ENCODE measurements at places on chromosomes 5 and 9. TPM values are rescaled to one million over a fixed set of nuclear protein-coding genes. Genes with fewer than 3 reads are reported as not detected.
A peak's percentile ranks its signal among the peaks of the same experiment; 100 is the strongest.

- DNase-seq, result peak; percentile 56
Measured at GRCh38 chr5:219460-219863, 1.3 kb downstream of the SDHA start.

Gene EIF4E1B
- not detected for total RNA-seq

- no peak for DNase-seq
Measured at GRCh38 chr5:172855597-172856292, 21.7 kb downstream of the ERGIC1 start.

Gene RNF183
- not detected for total RNA-seq

DNA sequence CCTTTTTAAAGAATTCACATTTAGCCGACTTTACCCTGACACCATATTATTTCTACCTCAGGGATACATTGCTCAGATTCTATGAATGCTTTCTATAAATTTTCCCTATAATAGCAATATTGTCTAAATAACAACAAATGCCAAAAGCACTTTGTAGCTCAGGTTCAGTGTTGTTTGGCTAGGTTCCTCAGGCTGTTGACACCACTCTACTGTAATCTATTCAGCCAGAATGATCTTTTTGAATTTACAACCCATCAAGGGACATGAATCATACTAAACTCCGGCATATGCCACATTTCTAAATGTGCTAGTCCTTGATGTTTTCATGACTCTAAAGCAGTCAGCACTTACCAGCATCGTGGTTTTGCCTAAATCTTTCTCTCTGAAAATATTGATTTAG is 641.5 kb upstream of the CDH10 start:
- DNase-seq, result no peak

DNA sequence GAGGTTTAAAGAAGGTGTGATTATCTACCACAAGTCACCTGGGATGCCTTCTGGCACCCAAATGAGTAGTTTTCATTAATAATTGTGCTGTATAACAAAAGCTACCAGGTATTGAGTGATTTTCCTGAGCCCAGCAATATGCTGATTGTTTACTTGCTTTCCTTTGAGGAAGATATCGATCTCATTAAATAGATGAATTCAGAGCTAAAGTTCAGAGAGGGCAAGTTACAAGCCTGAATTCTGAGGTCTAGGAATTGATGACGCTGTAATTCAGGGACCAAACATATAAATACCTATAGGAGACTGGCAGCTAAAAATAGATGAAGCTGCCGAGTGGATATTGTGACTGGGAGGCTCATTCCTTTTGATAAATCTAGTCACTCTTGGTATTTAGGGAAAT is 1.1 kb downstream of the ERCC6L2 start:
- DNase-seq, result peak; percentile 78

DNA sequence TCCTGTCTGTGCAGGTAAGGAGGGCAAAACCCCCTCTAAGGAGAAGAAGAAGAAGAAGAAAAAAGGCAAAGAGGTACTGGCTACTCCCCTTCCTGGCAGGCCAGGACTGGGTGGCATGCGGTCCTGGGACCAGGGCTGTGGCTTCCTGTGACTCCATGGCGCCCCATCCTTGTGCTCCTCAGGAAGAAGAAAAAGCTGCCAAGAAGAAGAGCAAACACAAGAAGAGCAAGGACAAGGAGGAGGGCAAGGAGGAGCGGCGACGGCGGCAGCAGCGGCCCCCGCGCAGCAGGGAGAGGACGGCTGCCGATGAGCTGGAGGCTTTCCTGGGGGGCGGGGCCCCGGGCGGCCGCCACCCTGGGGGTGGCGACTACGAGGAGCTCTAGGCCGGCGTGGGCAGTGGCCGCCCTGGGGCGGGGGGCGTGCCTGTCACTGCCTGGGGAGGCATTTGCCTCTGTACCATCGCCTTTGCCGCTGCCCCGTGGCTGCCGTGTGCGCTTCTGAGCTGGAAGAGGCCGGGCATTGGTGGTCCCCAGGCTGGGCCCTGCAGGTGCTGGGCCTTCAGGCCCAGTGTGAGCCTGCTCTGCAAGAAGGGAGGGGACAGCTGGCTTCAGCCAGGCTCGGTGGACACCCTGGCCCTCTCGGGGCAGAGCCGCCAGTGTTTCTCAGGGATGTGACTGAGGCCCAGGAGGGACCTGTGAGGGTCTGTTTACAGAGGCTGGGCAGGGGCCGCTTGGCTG is 2.0 kb upstream of the AJM1 start:
- no peak for DNase-seq

Gene CCDC183
- total RNA-seq, result 1.6 TPM

DNA sequence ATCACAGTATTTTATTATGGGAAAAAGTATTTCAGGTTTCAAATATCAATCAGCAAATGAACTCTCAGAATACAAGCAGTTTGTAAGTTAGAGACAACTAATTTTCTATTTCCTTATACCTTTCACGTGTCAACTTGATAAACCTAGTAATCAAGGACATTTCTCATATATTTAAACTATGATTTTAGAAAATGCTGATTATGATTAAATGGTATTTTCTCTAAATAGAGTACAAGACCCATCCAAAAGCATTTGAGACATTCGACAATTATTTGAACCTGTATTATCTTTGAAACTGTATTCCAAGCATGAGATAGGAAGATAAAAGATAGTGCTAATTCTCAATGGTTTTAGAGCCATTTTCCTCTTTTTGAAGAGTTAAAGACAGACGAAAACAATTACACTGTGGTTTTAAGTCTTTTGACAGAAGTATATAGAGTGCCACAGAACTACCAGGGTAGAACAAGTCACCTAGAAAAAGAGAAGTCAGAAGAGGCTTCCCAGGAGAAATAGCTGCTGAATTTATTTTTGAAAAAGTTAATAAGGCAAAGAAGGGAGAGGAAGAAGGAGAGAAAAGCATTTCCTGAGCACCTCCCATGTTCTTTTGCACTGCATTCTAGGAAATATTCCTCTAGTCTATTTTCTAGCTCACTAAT is 5.6 kb downstream of the MEIKIN start:
- DNase-seq, result no peak

DNA sequence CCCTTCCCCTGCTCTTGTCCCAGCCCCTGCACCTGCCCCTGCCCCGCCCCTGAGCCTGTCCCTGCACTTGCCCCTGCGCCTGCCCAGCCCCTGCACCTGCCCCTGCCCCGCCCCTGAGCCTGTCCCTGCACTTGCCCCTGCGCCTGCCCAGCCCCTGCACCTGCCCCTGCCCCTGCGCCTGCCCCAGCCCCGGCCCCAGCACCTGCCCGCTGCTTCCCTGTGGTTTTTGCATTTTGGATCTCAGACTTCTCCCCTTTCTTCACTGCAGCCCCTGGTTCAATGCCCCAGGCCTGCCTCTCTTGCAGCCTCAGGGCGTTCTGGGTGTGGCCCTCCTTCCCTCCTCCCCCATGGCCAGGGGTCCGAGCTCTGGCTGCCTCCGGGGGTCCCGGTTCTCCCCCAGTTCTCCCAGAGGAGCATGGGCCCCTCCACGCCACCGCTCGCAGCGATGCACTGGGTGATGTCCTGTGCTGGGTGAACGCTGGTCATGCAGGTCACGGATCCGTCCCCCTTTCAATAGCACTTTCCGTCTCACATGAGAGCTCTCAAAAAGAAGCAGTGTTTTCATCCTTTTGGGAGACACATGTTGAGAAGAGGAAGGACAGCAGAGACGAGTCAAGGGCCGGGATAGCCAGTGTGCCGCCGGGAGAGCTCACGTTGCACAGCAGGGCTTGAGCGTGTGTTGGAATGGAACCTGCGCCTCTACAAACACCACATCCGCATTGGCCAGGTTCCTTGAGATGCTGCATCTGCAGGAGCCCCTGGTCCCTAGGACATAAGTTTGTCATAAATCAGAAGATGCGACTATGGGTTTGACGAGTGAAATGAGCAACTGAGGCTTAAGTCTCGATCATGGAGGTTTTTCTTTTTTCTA is 44.0 kb upstream of the IRX4 start:
- DNase-seq, result no peak

DNA sequence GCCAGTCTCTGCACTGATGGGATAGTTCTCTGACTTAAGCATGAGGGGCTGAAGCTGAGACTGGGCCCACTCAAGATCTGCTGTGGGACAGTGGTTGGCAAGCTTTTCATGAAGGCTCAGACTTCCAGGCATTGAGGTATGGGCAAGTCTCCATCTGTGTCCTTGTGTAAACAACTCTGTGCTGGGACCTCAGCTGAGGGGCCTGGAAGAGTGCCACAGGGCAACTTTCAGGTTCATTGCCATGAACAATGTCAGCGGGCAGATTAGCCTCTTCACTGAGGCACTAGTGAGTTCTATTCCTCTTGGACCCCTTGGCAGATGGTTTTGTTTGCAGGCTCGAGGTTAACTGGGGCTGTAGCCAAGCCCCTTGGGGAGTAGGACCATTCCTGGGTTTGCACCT is 127.1 kb downstream of the MRPS30 start:
- no peak for DNase-seq

DNA sequence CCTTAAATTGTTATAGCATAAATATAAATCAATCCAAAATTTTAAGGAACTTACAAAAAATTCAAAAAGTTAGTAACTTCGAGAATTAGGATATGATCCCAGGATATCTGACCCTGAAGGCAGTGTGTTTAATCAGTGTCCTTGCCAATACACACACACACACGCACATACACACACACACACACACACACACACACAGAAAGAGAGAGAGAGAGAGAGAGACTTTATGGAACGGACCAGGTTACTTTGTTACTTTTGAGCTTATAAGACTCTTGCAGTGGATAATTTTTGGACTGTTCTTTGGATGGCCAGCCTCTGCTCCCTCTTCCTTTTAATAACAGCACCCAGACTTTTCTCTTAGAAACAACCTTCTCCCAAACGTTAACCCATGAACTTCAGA is 322.9 kb downstream of the NFIB start:
- no peak for DNase-seq

DNA sequence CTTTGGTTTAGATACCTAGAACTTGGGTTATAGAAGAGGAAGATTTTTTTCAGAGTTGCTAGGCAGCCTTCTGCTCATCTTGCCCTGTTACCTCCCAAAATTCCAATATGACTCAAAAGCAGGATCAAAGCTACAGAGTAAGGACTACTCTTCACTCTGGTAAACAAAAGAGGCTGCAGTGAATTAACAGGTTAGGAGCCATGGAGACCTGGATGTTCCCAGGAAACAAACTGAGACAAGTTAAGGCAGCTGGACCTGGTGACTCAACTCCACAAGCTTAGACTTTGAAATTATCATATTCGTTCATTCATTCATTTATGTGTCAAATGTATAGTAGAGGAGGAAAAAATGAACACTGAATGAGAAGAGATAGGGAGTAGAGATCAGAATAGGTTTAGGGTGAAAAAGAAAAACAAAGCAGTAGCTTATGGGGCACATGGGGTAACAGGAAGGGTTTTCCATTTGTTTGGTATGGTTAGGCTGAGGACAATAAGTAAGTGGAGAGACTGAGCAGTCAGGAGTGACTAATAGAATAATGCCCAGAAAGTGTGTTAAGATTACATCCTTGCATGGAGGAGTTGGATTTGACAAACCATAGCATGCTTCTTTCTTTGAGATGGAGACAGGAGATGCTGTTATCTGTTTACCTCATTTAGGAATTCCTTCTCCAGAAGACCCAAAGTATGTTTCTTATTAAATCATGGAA is 464.0 kb upstream of the ZNF608 start:
- DNase-seq, result no peak

DNA sequence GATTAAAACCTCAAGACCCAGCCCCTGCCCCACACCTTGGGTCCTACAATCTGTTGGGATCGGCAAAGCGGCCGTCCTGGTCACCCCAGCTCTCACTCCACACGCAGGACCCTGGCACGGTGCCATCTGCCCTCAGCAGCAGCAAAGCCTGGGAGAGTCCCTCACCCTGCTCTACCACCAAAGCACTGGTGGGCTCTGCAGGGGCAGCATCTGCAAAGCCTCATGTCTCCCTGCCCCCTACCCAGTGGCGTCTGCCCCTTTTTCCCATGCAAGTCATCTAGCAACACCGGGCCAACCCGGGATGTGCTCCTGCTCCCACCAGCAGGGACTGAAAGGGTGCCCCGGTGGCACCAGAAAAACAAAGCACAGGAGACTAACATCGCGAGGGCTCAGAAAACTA is 19.6 kb upstream of the CNOT6 start:
- no peak for DNase-seq

DNA sequence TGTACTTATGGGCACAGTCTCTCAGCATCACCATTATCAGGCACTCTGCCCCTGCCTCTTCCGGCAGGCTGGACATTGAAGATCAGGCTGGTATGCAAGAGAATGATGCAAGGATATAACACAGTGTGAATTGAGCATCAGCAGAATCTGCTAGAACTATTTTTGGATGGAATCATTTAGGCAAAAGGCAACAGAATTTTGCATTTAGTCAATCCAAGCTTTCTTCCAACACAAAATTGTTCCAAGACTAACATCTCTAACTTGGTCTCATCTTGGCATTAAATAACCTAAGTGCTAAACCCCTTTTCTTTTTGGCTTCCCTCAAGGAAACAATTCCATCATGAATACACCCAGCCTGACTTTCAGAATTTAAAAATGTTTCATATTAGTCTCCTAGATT is 339.9 kb downstream of the PRELID2 start:
- DNase-seq, result no peak

DNA sequence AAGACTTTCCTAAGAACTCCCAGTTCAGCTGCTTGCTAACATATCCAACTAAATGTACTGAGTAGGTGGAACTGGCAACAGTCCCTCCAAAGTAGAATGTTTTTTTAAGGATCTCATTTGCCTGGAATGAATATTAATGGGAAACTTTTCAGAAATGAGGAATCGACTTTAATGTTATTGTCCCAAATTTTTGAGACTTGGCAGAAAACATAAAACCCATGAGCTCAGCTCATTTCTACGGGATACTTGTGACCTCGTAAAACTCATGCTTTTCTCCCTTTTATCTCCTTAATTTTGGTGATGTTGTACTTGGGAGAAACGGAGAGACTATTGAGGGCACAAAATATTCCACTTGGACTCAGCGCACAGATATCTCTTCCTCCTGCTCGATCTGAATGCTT is 296.8 kb downstream of the EBF1 start:
- no peak for DNase-seq

DNA sequence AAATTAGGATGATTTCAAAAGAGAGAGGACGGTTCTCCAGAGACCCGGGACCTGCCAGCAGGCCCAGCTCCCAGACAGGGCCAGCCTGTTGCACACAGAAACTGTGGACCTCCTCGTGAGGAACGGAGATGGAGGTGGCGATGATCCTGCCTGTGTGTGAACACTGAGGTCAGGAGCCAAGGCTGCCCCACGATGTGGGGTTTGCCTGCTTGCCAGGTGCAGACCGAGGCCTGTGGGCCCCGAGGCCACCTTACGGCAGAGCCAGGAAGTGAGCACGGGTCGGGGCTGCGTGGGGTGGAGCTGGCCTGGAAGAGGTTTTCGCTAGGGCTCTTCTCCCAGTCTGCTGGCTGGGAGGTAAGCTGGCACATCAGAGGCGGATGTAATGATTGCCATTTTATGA is 4.3 kb downstream of the FAM163B start:
- peak; percentile 61 for DNase-seq
